Bronchial epithelial cell (primary cell): ENCODE measurements at places on chromosomes 7 and 10. TPM values are rescaled to one million over a fixed set of nuclear protein-coding genes. Genes with fewer than 3 reads are reported as not detected.

Gene GATA3
- total RNA-seq, result under 0.01 TPM in 1 of 2 replicates, not detected in the other

Gene SLC29A4
- total RNA-seq, result 8.3 and 9.5 TPM in 2 replicates

Gene TUBAL3
- 0.26 TPM in 2 replicates for total RNA-seq

Gene WNT8B
- not detected in 2 replicates for total RNA-seq

Gene PPP1R3C
- 17.4 and 39.8 TPM in 2 replicates for total RNA-seq

Gene LHFPL3
- total RNA-seq, result not detected in 2 replicates

Gene CALHM1
- total RNA-seq, result not detected in 2 replicates

Gene ITGA8
- total RNA-seq, result under 0.01 TPM in 1 of 2 replicates, not detected in the other

Gene ZNF786
- 8.4 and 9.0 TPM in 2 replicates for total RNA-seq

Gene MINPP1
- 11.8 and 12.1 TPM in 2 replicates for total RNA-seq

Gene KLLN
- 0.13 and 0.26 TPM in 2 replicates for total RNA-seq

Gene FANK1
- total RNA-seq, result 2.1 and 5.2 TPM in 2 replicates

Gene ZCCHC24
- 0.53 and 0.90 TPM in 2 replicates for total RNA-seq

Gene NKX1-2
- 0.51 and 2.1 TPM in 2 replicates for total RNA-seq

Gene LEP
- under 0.01 TPM in 2 replicates for total RNA-seq

Gene HNRNPF
- total RNA-seq, result 307 and 351 TPM in 2 replicates

Gene PGAM2
- 0.53 and 0.90 TPM in 2 replicates for total RNA-seq

Gene CFAP43
- 0.26 and 0.38 TPM in 2 replicates for total RNA-seq

Gene SCIN
- 0.26 TPM in 2 replicates for total RNA-seq

Gene TMEM120A
- total RNA-seq, result 21.6 and 34.7 TPM in 2 replicates

Gene PNLIPRP3
- 53.2 and 67.8 TPM in 2 replicates for total RNA-seq

Gene SPDYE2B
- not detected in 2 replicates for total RNA-seq

Gene OR2A12
- total RNA-seq, result not detected in 2 replicates

Gene SORCS1
- not detected in 2 replicates for total RNA-seq

Gene ABCA13
- total RNA-seq, result 0.79 and 1.2 TPM in 2 replicates

Gene GPR15LG
- 0.53 and 2.6 TPM in 2 replicates for total RNA-seq

Gene INPP5A
- 22.8 and 29.5 TPM in 2 replicates for total RNA-seq

Gene SMURF1
- total RNA-seq, result 36.5 and 42.4 TPM in 2 replicates
